AG08395 (cell line): ENCODE measurements at places on chromosomes 5 and 9.

- peak; percentile 57 for DNase-seq
Observed at GRCh38 chr9:111427186-111427585, 57.0 kb downstream of the ECPAS start.

- DNase-seq: peak; percentile 10
Observed at GRCh38 chr9:34961574-34962490, 3.7 kb downstream of the PHF24 start.

DNA sequence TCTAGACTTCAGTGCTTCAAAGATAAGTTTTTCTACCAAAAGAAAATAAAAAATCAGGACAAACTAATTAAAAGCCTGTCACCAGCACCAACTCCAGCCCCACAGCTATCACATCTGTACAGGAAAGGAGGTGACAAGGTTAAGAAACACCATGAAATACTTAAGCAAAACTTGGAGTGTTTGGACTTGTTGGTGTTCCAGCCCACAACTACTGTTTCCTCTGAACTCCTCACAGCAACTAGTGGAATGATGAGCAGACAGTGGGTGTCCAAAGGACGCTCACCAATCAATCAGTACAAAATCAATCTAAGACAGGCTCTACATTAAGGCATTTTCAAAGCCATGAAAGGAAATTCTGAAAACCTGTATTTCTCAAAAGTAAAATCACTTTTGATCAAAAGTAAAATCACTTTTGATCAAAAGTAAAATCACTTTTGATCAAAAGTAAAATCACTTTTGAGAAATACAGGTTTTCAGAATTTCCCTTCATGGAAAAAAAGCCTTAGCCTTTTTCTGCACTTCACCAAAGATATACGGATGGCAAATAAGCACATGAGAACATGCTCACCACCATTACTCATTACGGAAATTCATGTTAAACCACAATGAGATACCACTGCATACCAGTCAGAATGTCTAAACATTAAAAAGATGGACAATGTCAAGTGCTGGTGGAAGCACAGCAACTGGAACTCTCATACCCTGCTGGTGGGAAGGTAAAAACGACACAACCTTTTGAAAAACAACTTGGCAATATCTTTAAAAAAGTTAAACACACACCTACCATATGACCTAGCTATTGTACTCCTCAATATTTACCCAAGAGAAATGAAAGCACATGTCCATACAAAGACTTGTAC, 79.7 kb downstream of the MED27 start:
- peak; percentile 32 for DNase-seq

DNA sequence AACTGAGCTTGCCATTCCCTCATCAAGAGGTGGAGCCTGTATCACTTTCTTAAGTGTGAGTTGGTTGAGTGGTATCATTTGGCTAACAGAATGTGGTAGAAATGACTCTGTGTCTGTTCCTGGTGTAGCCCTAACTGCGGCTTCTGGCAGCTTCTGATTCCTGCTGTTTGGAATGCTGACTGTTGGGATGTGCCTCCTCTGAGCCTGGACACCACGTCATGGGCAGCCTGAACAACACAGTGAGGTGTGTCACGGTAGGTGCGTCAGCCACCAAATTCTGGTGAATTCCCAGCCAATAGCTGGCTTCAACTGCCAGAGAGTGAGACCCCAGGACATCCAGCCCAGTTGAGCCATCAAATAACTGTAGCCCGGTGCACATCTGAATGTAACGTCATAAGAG, 6.1 kb upstream of the C9orf152 start:
- no peak for DNase-seq

GRCh38 chr9:2066312-2067273, 51.4 kb downstream of the SMARCA2 start:
- peak; percentile 67 for DNase-seq

DNA sequence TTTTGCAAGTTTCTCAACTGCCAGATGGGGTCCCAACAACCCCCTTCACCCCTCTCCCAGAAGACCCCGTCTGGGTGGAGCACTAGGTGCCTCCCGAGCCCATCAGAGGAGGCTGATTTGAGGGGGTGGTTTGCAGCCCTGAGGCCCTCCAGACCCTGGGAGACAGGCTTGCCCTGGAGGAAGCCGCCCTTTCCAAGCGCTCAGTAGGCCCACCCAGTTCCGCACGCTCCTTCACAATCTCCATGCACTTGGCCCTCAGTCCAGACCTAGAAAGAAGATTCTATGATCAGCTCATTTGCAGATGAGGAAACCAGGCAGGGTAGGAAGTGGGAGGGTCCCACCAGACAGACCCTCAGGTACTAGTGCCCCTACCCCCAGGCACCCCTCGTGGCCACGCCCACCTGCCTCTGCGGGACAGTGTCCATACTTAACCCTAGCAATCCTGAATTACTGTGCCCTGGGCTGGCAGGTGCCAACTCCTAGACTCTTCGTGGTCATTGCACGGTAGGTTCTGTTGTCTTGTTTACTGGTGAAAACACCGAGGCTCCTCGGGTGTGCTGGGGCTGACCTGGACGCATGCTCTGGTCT, 22.3 kb downstream of the OR2V1 start:
- DNase-seq: no peak

GRCh38 chr5:73088026-73088425, 32.3 kb upstream of the TMEM171 start:
- DNase-seq: no peak

- no peak for DNase-seq
Observed at GRCh38 chr9:129312251-129313122, 134.4 kb upstream of the IER5L start.

DNA sequence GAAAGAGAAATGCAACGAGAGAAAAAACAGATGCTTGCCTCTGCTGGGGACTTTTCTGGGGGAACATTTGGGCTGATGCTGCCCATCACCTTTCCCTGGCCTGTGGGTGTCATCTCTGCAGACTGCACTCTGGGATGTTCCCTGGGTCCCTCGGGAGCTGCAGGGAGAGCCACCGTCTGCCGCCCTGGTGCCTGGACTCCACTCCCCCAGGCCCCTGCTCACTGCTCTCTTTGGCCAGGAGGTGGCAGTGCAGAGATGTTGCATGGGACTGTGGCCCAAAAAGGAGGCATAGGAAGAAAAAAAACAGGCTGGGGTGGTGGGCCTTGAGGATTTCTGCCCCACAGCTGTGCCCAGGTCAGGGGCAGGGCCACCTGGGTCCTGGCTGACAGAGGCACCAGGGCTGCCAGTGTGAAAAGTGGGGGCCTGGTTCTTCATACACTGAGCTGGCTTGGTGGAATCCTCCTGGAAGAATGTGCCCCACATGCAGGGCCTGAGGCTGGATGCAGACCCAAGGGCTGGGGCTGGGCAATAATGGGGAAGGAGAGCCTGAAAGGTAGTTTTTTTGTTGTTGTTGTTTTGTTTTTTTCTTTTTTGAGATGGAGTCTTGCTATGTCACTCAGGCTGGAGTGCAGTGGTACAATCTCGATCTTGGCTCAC, 353.6 kb downstream of the SLIT3 start:
- DNase-seq: peak; percentile 48

DNA sequence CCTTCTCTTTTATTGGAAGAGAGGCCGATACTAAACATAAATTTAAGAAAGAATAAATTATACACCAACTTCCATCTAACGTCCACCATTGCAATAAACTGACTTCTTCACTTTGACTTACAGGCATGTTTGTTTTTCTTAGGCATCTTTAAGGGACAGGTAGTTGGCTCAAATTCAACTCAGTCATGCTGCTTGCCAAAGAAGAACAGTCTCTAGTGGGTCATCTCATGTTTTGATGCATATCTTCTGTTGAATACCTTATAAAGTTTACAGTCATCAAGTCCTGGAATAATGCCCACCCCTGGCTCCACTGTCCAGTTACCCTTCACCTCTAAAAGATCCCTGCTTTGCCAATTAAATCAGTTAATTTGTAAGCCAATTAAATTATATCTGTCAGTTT, 328.2 kb upstream of the GRAMD2B start:
- DNase-seq: no peak

GRCh38 chr5:33938507-33938796, 2.3 kb downstream of the RXFP3 start:
- DNase-seq: no peak

- no peak for DNase-seq
Observed at GRCh38 chr5:16140944-16141343, 38.6 kb downstream of the MARCHF11 start.

- DNase-seq: no peak
Observed at GRCh38 chr5:176601901-176602482, 8.0 kb downstream of the GPRIN1 start.

DNA sequence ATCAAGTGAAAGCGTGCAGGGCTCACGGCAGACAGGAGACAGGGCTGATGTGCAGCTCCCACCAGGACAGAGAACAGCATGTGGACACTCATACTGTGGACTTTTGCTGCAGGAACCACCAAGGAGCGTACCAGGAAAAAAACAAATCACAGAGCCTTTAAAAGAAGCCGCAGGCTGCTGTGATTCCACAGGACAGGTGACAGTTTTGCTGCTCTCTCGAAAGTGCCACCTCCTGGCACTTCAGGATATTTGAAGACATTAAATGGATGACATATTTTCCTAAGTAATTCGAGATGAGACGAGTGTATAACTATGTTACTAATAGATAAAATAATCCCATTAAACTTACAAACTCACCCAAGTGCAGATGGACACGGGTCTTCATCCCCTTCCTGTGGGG, 29.3 kb downstream of the ZDHHC11 start:
- no peak for DNase-seq

- peak; percentile 10 for DNase-seq
Observed at GRCh38 chr9:125189011-125189360, 617 bp downstream of the PPP6C start.

- no peak for DNase-seq
Observed at GRCh38 chr5:40355846-40356245, 323.9 kb upstream of the PTGER4 start.

GRCh38 chr5:54902791-54903473, 82.5 kb downstream of the ESM1 start:
- peak; percentile 34 for DNase-seq

- DNase-seq: no peak
Observed at GRCh38 chr5:103910786-103911185, 348.2 kb upstream of the NUDT12 start.

- no peak for DNase-seq
Observed at GRCh38 chr9:130287736-130288135, 22.2 kb downstream of the HMCN2 start.

GRCh38 chr5:39411061-39411460, 13.7 kb downstream of the DAB2 start:
- peak; percentile 48 for DNase-seq

- peak; percentile 79 for DNase-seq
Observed at GRCh38 chr5:83474161-83474796, 2.7 kb downstream of the VCAN start.

GRCh38 chr5:36459176-36460135, 146.9 kb upstream of the SLC1A3 start:
- DNase-seq: no peak

DNA sequence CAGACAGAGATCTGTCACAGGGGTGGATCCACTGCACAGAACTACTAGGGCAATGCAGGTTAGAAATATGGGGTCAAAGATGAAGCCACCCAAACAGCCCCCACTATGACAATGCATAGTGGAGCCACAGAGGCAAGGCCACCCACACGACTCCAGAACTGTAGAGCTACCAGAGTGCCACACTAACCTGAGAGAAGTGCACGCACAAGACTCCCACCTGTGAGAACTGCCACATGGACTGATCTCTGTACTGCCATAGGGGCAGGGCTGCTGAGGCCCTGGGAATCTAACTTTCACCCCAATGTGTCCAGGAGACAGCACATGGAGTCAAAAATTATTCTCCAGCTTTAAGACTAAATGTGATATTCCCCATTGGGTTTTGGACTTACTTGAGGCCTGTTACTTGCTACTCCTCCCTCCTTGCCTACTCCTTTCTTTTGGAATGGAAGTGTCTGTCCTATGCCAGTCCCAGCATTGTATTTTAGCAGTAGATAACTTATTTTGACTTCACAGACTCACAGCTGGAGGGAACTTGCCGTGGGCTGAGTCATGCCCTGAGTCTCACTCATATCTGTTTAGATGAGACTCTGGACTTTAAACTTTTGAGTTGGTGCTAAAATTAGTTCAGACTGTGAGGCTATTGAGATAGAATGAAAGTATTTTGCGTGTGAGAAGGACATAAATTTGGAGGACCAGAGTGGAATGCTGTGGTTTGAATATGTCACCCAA, 853.3 kb downstream of the MAT2B start:
- no peak for DNase-seq

DNA sequence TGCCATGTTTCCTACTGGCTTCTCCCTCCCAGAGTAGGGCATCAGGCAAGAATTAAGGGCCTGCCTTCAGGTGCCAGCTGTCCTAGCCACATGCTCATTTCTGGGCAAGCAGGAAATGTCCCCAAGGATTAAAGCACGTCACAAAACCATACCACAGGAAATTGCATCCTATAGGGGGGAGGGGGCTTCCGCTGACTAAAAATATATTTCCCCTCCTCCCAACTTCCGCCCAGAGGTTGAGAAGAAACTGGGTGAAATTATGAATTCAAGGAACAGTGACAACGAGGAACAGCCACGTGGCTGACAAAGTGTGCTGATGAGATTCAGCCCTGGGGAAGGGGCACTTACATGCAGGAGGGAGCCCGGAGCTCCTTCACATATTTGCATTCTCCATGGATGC, 4.1 kb downstream of the HBEGF start:
- no peak for DNase-seq

- peak; percentile 40 for DNase-seq
Observed at GRCh38 chr5:103433211-103433610, 129.4 kb downstream of the NUDT12 start.

DNA sequence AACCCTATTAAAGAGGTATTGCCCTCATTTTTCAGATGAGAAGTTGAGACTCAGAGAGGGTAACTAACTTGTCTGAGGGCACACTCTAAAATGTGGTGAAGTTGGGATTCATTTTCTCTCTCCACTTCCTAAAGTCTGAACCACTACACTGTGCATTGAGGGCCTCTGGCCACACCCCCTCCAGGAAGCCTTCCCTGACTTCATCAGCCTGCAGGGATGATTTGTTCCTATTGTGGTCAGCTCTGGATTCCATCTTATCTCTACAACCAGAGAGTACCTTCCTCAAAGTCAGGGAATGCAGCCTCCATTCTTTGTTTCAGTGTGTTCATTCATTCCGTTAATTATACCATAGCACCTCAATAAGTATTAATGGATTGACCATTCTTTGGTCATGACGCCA, 356.0 kb upstream of the PANK3 start:
- no peak for DNase-seq

GRCh38 chr9:109182940-109183798, 16.1 kb upstream of the FRRS1L start:
- peak; percentile 29 for DNase-seq

DNA sequence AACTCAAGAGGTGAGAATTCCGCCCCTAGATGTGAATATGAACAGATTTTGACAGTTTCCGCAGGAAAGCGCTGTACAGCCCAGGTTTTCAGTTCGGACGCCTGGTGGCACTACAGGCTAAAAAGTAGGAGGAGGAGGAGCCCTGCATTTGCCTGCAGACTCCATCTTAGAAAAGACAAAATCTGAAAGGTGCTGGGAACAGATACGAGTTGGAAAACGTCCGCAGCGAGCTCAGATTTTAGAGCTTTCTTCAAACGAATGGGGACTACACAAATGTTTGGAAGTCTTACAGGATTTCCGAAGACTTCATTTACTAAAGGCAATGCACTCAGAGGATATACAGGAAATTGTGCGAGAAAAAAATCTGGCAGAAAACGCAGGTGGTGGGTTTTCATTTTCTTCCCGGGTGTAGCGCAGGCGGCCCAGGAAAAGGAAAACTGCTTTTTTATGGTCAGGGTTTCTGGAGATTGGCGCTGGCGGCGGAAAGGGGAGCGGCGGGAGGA, 9.9 kb upstream of the PCDHB2 start:
- peak; percentile 70 for DNase-seq
